ENCODE measurements at places on chromosomes 12 and 14. TPM values are rescaled to one million over a fixed set of nuclear protein-coding genes. Genes with fewer than 3 reads are reported as not detected.

ARG2 gene
- total RNA-seq = 1.6 TPM

BBOF1 gene
- 4.0 TPM for total RNA-seq

CLEC2A gene
- not detected for total RNA-seq

SOAT2 gene
- 0.23 TPM for total RNA-seq

RNU4-1 gene
- total RNA-seq = not detected

OTOGL gene
- not detected for total RNA-seq

DPPA3 gene
- total RNA-seq = not detected

RIMBP2 gene
- not detected for total RNA-seq

FSCB gene
- total RNA-seq = not detected

DLK1 gene
- total RNA-seq = 0.42 TPM

ADAM20 gene
- total RNA-seq = not detected

DPY19L2 gene
- total RNA-seq = 1.3 TPM

SERPINA12 gene
- not detected for total RNA-seq

FAM181A gene
- not detected for total RNA-seq

C14orf39 gene
- not detected for total RNA-seq

POTEG gene
- not detected for total RNA-seq

EFS gene
- total RNA-seq = not detected

CACNB3 gene
- total RNA-seq = 34.0 TPM

CRACR2A gene
- total RNA-seq = 1.2 TPM

CAPZA3 gene
- not detected for total RNA-seq

CDK4 gene
- 234 TPM for total RNA-seq

PLA2G1B gene
- not detected for total RNA-seq

APOF gene
- not detected for total RNA-seq

TAS2R42 gene
- not detected for total RNA-seq

AICDA gene
- 0.31 TPM for total RNA-seq

ALDH1L2 gene
- total RNA-seq = 3.7 TPM

REM2 gene
- total RNA-seq = 0.26 TPM

KCNC2 gene
- total RNA-seq = not detected

CYP27B1 gene
- total RNA-seq = 0.86 TPM

NABP2 gene
- total RNA-seq = 63.0 TPM

ALX1 gene
- 5.3 TPM for total RNA-seq

GARIN6 gene
- not detected for total RNA-seq

A2M gene
- not detected for total RNA-seq

GALNT8 gene
- total RNA-seq = not detected

LYZ gene
- 1.5 TPM for total RNA-seq

CD163L1 gene
- 0.20 TPM for total RNA-seq

MYL2 gene
- total RNA-seq = 0.65 TPM

C12orf57 gene
- 303 TPM for total RNA-seq

OTX2 gene
- not detected for total RNA-seq

FOXG1 gene
- 0.12 TPM for total RNA-seq

SPIC gene
- total RNA-seq = not detected

PLEKHA5 gene
- 6.7 TPM for total RNA-seq

PLBD1 gene
- total RNA-seq = 6.1 TPM

SLC17A8 gene
- not detected for total RNA-seq

COCH gene
- total RNA-seq = 21.0 TPM

PIWIL1 gene
- not detected for total RNA-seq

KRT6C gene
- not detected for total RNA-seq

HELB gene
- 1.5 TPM for total RNA-seq

ACOT6 gene
- total RNA-seq = not detected

HHIPL1 gene
- total RNA-seq = 0.24 TPM

TDRD9 gene
- total RNA-seq = 0.04 TPM

IFNG gene
- total RNA-seq = not detected

TAS2R43 gene
- total RNA-seq = not detected

KRT6A gene
- 3.2 TPM for total RNA-seq

Data from A549 treated with ZK216348 at 1 μM for 4 hours (cell line).